CD4-positive, alpha-beta T cell (primary cell): ENCODE measurements at places on chromosomes 5 and 9. TPM values are rescaled to one million over a fixed set of nuclear protein-coding genes. Genes with fewer than 3 reads are reported as not detected.

GHR gene
- total RNA-seq: not detected

GRCh38 chr9:75069171-75069570, 18.8 kb downstream of the NMRK1 start:
- H3K27ac ChIP-seq: no peak overlapping the region
- H3K4me3 ChIP-seq: no peak overlapping the region
- DNase-seq: no peak
- peaks cover 62% of the 10 kb centered on the region for H3K36me3 ChIP-seq

DNA sequence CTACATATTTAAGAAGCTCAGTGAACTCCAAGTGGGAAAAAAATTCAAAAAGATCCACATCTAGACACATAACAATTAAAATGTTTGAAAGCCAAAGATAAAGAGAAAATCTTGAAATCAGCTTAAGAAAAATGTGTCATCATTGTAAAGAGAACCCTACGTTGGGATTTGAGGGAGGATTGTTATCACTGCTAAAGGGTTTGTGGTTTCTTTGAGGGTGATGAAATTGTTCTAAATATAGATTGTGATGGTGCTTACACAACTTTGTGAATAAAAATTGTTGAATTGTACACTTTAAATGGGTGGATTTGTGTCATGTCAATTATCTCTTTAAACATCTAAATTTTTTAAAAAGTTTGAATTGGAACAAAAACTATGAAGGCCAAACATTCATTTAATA, 92.2 kb upstream of the ADAMTS19 start:
- H3K27ac ChIP-seq: no peak overlapping the region
- no peaks in the 10 kb centered on the region for H3K27me3 ChIP-seq
- no peak for DNase-seq
- no peaks in the 10 kb centered on the region for H3K4me1 ChIP-seq
- no peaks in the 10 kb centered on the region for H3K36me3 ChIP-seq

DNA sequence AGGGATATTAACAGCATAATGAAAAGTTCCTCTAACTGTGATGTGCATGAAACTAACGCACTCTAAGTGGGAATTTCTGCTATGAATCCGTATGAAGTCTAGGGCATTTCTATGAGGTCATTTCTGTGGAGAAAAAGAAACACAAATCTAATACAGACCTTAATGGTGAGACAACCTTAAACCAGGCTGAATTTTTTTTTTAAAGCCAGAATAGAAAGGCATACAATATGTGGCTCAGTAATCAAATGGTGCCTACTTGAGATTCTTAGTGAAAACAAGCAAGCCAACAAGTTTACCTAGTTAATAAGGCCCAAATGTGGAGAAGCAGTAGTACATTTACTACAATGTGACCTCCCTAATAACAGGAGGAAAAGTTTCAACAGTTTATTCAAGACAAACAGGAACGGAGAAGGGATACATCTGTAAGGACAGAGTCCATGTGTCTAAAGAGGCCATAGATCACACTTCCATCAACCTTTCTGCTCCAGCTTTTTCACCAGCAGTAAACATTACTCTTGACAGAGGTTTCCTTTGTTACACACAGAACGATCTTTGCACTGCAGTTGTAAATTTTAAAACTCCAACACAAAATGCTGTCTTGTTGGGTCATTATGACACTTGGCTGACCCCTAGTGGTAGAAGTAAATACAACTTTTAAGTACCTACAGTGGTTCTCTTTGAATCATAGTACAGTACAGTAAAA, 26.2 kb downstream of the CARNMT1 start:
- no peak for DNase-seq
- H3K27me3 ChIP-seq: no peaks in the 10 kb centered on the region
- peaks cover 12% of the 10 kb centered on the region for H3K36me3 ChIP-seq
- no peak overlapping the region for H3K27ac ChIP-seq
- no peaks in the 10 kb centered on the region for H3K4me1 ChIP-seq
- no peak overlapping the region for H3K4me3 ChIP-seq

GRCh38 chr5:112219000-112219399, 200.1 kb downstream of the EPB41L4A start:
- DNase-seq: no peak
- H3K4me1 ChIP-seq: no peaks in the 10 kb centered on the region
- peaks cover under 1% of the 10 kb centered on the region for H3K27me3 ChIP-seq
- H3K4me3 ChIP-seq: no peak overlapping the region

DNA sequence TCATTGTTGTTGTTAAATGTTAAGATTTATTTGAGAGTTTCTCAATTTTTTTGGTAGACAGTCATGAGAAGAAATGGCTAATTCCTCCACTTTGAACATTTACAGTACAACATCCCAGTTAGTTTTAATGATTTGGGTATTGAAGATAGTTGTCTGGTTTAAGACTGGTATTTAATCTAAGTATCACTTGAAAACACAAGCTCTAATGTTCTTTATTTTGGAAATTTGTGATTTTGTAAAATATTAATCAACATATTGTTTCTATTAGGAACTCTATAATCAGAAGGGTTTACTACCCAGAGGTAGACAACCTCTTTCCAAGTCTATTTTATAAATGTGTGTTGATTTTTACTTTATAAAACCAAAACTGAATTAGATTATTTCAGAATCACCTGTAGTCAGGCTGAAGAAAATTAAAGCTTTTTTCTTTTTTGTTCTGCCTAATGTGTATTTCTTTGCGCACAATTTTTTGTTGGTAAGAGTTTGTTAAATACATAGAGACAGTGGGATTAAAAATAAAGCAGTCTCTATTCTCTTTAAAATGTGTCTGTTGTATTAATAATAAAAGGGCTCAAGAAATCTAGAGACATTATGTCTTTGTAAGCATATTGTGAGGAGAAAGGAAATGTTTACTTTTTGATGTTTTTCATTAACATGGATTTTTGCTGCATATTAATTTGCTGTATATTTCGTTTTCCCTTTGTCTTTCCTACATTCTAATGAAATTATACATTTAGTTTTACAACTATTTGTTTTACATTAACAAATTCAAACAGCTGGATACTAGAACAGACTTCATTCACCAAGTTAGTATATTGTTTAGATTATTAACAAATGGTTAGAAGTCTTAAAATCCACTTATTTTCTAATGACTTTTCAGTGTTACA, 3.9 kb upstream of the PURA start:
- H3K4me3 ChIP-seq: no peak overlapping the region
- no peak for DNase-seq
- H3K36me3 ChIP-seq: no peaks in the 10 kb centered on the region
- peaks cover 52% of the 10 kb centered on the region for H3K4me1 ChIP-seq

GRCh38 chr9:7370381-7370780, 429.2 kb downstream of the DMAC1 start:
- no peak for DNase-seq
- no peak overlapping the region for H3K27ac ChIP-seq
- no peaks in the 10 kb centered on the region for H3K36me3 ChIP-seq
- no peak overlapping the region for H3K4me3 ChIP-seq
- H3K4me1 ChIP-seq: no peaks in the 10 kb centered on the region

PPP3R2 gene
- total RNA-seq: not detected

- H3K36me3 ChIP-seq: peaks cover 69% of the 10 kb centered on the region
- H3K4me3 ChIP-seq: no peak overlapping the region
- peaks cover 35% of the 10 kb centered on the region for H3K4me1 ChIP-seq
- H3K27me3 ChIP-seq: no peaks in the 10 kb centered on the region
- H3K27ac ChIP-seq: no peak overlapping the region
Observed at GRCh38 chr9:133360400-133361393, 4.3 kb downstream of the SURF2 start.
